Activated naive CD4-positive, alpha-beta T cell (primary cell): ENCODE measurements at places on chromosomes 7 and 10.

DNA sequence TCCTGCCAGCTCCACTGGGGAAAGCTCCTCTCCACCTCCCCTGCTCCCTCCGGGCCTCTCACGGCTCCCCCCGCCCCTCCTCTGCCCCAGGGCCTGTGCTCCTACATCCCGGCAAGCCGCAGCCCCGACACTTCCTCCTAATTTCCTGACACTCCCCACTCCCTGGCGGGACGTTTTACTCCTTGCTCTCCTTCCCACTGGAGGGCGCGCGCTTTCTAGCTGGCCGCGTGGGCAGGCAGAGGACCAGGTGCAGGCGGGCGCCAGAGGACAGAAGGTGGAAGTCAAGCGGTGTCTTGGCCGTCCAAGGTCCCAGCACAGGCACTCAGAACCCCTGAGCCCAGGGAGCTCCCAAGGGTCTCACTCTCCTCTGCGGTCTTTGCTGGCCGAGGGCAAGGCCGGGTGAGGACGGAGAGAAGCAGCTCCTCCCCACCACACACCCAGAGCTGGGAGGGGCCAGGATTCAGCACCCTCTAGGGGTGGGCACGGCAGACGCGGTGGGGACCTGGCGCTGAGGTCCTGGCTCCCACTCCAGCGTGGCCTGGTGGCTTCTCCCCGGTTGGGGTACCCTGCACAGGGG lies 19.1 kb downstream of the ADAM8 start:
- no peak for DNase-seq

DNA sequence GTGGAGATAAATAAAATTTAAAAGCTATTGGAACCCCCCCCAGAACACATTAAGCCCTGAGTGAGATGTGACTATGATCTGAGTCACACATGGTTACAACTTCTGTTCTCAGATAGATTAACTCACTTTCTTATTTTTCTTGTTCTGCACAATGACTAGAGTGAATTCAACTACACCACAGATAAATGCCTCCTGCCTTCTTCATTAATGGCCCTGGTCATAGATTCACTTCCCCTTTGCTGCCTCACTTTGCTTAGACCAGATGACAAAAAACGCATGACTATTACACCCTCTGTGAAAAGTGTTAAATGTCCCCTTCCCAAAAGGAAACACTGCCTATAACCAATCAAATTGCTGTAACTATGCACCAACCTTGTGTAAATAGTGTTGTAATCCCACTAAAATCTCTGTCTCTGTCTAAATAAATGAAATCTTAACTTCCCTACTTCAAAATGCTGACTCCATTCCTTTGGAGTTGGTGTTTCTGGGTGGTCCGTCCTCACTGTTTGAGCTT lies 49.4 kb downstream of the AKR1D1 start:
- no peak for DNase-seq

DNA sequence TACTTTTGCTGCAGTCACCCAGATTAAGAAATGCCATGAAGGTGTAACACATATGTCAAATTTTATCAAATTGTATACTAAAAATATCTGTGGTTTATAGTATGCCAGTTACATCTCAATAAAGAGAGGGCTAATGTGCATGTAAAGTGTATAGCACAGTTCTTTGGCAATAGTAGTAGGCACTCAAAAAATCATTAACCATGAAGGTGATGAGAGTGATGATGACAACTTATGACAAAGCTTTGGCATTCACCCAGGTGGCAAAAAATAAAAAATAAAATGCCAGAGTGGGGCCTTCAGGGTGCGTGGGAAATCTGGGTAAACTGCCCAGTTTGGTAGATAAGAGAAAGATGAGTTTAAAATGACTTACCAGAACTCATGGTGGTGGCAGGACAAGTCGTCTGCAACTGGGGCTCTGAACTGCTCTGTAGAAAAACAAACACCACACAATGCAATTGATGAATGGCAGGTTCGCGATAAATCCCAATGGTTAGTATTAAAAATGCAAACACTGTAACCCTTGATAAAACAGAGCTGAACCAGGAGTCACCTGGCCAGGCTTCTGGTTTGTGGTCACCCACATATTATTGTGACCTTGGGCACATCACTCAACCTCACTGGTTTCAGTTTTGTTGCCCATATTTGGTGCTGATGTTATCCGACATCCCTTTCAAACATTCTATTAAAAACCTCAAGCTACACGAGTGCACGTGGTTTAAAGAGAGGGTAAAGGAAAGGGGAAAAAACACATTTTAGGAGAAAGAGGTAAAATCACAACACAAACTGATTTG lies 120.2 kb downstream of the SORBS1 start:
- no peak for DNase-seq

- DNase-seq: no peak
These were observed 55.7 kb downstream of the RNF133 start for GRCh38 chr7:122643250-122643649.

DNA sequence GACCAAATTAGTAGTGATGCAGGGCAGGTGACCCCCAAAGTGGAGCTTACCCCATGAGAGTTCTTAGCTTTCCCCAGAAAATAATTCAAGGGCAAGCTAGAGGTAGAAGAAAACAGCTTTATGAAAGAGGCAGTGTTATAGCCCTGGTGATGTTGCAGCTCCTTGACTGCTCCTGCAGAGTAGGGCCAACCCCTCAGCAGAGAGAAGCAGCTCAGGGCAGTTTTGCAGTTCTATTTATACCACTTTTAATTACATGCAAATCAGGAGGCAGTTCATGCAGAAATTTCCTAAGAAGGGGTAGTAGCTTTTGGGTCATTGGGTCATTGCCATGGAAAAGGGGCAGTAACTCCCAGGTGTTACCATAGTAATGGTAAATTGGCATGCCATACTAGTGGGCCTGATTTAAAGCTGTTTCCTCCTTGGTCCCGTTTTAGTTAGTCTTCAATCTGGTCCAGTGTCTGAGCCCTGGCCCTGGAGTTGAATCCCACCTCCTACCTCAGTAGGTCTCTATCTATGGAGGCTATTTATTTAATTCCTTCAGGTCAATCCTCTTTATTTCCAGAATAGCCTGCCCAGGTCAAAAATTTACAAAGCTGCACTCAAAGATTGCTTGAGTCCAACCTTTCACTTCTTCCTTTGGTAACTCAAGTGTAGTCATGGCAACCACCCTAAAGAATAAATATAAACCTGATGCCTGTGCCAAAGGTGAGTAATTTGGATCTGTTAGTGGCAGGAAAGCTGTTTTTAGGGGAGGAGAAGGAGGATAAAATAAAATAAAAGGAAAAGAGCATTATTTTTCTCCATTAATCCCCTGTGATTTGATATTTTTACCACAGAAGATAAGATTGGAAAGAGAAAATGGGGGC lies 29.5 kb downstream of the PLXDC2 start:
- no peak for DNase-seq

DNA sequence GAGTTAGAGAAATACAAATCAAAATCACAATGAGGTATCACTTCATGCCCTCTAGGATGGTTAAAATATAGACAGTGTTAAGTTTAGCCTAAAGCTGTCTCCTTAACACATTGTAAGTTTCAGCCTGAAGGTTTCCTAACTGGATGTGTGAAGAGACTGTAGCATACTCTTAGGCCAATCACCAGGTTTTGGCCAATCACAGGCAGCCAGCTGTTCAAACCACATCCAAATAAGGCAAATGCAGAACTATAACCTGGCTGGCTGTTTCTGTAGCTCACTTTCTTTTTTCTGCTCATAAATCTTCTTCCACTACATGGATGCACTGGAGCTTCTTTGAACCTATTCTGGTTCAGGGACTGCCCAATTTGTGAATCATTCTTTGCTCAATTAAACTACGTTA lies 19.7 kb downstream of the ESYT2 start:
- DNase-seq: no peak

DNA sequence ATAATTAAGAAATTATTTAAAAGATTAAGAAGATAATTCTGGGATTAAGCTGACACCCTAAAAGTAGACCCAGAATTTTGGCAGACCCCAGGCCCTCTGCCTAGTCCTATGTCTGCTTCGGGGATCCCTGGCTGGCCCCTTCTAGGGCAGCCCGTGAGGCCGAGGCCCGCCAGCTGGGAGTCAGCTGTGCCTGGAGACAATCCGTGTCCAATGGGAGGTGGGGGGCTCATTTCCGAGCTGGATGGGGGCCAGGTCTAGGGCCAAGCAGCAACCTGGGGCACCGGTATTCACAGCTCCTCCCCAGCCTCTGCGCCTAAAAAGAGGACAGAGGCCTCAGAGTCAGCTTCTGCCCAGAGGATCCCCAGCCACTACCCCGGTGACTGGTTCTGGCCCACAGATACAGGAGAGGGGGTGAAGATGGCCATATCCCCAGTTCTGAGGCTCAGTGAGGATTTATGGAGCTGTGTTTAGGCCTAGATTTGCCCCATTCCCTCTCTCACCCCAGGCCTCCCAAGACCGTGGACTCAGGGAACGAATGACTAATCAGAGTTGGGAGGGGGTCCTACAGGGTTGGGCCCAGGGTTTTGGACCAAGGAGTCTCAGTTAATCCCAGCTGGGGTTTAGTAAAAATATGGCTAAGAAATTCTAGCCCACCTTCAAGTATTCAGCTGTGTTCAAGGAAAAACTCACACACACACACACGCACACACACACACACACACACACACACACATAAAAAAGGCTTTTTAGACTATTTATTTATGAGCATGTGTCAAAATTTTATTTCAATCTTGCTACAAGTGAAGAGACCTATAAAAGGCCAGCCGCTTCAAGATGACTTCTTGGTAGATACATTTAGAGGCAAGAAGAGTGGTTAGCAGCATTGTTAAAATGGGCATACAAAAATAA lies 37.4 kb upstream of the LBX1 start:
- no peak for DNase-seq

DNA sequence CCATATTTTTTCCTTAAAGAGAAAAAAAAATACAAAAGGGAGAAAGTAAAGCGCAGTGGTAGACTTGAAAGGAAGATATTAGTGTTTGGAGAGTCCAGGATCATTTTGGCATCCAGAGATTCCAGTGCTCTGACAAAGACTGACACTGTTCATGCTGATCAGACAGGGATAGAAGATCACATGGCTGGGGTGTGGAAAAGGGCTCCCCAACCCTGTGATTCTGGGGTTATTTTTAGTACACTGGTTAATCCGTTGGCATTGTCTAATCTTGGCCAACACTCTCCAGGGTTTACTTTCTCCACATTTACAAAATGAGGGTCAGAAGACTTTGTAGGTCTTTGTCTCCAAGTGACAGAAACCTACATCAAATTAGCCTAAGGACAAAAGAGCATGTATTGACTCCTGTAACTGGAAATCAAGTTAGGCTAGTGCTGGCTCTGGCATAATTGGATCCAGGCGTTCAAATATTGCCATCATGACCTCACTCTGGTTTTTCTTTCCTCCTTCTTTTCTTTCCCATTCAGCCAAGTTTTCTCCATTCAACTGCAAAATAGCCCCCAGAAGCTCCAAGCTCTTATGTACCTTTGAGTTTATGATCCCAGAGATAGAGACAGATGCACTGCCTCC lies 181.6 kb downstream of the PHTF2 start:
- DNase-seq: no peak

DNA sequence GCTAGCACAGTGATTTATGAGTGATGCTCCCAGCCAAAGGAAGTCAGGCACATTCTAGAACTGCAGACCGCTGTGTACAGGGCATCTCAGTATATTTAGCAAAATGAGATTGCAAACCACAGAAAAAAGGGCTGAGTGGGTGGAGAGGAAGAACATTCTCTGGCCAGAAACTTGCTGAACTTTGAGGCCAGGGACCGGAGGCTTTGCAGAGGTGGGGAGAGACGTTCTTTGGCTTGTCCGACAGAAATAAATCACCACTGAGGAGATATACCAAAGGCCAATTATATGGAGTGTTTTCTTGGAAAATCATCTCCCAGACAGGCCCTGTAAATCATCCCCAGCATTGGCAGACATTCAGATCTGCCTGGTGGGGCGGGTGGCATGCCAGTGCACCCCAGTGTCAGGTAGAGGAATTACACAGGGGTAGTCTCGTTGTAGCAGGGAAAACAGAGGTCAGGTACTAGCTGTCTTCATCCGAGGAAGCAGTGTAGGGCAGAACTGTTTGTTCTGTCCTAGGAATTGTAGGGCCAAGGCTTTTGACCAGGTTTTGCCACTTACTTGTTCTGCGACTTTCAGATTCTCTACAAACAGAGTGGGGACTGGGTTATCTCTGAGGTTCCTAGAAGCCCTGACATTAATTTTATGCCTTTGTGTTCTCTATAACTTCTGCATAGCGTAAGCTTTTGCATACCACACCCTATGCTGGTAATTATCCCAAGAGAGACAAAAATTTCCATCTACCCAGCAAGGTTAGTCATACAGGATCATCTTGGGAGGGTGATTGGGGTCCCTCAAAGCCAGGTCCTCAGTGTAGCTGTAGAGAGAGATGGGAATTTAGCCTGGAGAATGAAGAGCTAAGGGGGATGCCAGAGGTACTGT lies 655.6 kb downstream of the LRMDA start:
- DNase-seq: no peak

GRCh38 chr7:69169386-69169785 lies 428.9 kb upstream of the AUTS2 start:
- no peak for DNase-seq

DNA sequence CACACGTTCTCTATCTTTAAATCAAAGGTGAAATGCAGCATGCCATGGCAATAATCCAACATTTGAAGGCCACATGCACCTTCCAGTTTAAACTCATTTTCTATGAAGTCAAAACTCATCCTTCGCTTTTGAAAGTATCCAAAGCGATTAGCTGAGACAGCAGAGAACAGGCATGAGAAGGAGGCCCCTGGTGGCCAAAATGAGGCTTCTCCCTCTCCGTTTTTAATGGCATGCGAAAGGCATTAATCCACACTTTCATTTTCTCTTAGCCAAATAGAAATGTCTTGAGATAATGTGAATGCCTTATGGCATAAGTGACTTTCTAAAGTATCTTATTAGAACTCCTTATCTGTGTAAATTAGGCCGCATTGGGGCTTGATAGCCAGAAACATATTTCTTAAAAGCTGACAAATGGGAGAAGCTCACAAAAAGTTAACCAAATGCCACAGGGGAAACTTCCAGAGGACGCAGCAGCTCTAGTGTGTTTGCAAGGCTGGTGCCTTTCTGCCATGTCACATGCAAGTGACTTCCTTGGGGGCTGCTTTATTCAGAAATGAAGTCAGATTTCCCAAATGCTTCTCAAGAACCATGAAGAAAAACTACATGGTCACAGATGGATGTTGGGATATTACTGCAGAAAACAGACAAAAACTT lies 1189.6 kb downstream of the SORCS1 start:
- no peak for DNase-seq

GRCh38 chr10:96840841-96841518 lies 8.9 kb downstream of the LCOR start:
- no peak for DNase-seq

- no peak for DNase-seq
These were observed 29.7 kb downstream of the IMMP2L start for GRCh38 chr7:111532625-111533024.

DNA sequence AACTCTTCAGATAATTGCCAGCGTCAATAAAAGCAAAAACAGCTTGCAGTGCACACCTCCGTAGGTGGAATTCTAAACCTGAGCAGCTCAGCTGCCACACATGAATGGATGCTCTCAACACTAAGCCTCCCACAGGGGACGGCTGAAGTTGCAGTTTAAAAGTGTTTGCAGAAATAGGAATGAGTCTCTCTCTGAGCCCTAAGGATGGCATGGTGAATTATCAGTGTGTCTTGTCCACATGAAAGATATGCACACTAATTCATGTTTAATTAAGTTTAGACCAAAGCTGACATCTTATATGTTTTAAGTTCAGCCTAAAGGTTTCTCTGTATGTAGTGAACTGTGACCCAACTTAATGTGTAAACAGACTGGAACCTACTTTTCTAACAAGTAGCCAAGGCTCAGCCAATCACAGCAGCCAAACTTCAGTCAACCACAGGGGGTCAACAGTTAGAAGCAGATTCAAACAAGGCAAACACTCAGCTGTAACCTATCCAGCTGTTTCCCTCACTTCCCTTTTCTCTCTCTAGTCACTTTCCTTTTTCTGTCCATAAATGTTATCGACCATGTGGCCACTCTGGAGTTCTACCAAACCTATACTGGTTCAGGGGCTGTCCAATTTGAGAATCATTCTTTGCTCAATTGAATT lies 38.1 kb downstream of the CTTNBP2 start:
- no peak for DNase-seq
